Vagina (tissue), 2 donors: ENCODE measurements at places on chromosomes 6 and 20. TPM values are rescaled to one million over a fixed set of nuclear protein-coding genes. Genes with fewer than 3 reads are reported as not detected.

The TSPO2 gene
- not detected for total RNA-seq

The RSPO3 gene
- total RNA-seq, result 14.0 TPM

The SLC12A5 gene
- not detected for total RNA-seq

The ATG5 gene
- total RNA-seq, result 37.1 TPM

The WFDC11 gene
- not detected for total RNA-seq

The SAMD10 gene
- total RNA-seq, result 11.8 TPM

The ENPP5 gene
- total RNA-seq, result 2.5 TPM

The PRELID3B gene
- 73.4 TPM for total RNA-seq

- no peak for DNase-seq
Measured at GRCh38 chr6:112179631-112180030, 74.7 kb downstream of the LAMA4 start.

DNA sequence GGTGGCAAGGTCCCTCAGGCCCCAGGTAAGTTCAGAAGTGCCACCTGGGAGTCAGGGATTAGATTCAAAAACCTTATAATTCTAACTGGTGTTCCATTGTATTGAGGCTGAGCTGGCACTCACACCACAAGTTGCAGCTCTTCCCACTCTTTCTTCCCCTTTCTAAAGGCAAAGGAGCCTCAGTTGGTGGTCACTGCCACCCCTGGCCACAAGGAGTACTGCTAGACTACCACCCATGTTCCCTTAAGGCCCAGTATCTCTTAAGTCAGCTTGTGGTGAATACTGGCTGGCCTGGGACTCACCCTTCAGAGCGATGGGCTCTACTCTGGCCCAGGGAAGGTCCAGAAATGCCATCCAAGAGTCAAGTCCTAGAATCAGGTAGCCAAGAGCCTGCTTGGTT lies 421.1 kb upstream of the KHDRBS2 start:
- DNase-seq, result no peak

DNA sequence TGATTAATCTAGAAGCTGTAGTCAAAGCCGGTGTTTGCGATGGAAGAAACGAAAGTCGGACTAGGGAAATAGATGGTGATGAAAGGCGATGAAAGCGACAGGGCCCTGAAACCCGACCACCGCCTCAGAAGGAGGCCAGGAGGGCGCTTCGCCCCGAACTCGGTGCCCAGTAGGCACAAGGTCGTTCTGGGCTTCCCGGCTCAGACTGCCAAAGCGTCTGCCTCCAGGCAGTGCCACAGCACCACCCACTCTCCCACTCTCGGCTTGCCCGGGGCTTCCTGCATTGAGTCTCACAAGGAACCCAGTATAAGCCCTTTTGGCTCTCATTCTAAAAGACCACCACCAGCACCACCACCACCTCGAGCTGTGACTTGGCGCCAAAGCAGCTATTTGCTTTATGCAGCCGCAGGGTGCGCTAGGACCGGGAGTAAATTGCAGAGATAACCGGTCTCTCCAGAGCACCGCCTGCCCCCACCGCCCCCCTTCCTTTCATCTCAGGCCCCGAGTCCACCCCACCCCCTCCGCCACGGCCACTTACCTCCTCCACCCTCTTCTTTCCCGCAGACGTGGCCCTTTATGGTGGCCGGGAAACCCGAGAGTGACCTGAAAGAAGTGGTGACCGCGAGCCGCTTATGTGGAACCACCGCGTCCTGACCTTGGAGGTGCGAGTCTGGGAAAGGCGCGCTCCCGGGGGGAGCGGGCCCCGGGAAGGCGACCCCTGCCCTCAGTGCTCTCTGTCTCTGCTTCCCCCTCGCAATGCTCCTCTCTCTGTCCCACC lies 2.4 kb downstream of the TCF21 start:
- no peak for DNase-seq

- no peak for DNase-seq
Measured at GRCh38 chr6:25975923-25976560, 13.4 kb downstream of the TRIM38 start.

DNA sequence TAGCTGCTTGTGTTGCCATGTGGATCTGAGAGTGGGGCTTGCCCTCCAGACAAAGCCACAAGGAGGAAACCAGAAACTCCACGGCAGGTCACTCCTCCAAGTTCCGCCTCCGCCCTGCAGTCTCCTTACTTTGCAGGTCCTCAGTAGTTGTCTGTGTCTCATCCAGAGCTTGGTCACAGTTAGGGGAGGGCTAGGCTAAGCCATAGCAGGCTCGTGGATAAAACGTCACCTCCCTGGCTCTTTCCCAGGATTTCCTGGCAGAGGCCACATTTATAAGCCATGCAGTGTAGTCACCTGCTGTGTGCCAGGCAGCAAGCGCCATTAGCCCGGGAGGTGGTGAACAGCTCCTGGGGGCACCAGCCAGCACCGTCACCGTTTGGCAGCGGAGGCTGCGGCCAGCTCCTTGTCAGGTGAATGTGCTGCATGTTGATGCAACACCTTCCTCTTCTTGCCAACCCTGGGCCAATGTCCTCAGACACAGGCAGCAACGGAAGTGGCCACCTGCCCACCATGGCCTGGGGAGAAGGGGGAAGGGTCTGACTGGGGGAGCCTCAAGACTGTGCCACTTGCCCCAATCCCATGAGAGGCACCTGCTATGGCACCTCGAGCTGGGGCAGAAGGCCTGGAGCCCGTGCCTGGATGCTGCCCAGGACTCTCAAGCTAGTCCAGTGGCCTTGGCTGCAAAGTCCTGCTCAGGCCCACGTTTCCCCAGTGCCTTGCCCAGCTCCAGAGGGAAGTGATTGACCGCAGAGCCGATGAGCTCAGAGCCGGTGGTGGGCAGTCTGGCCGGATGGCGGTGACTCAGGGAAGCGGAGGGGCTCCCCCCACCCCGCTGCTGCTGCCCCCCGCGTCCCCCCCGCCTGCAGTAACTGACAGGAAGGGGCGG lies 39.0 kb upstream of the SLCO4A1 start:
- no peak for DNase-seq

DNA sequence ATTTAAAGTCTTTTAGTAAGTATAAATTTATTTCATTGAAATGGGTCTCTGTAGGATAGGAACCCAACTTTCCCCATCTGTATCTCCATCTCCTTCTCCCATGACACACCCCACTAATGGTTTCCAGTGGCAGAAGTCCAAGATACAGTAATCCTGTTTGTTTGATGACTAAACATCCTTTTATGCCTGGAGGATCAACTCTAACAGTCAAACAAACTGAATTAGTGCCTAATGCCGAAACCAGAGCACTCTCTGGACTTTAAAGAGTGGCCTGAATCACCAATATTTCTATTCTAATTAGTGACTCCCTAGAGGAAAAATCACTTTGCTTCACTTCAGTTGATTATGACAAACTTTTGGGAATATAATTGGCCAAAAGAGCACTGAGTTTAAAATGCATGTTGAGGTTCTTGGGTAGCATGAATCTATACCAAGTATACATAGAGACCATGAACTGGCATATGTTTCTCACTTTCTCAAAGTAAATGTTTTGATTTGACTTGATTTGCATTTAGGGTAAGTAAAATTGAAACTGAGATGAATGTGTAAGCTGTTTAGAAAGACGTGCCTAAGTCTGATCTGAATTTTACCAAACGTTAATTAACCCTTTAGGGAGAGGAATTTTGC lies 776.4 kb upstream of the NRSN1 start:
- no peak for DNase-seq

DNA sequence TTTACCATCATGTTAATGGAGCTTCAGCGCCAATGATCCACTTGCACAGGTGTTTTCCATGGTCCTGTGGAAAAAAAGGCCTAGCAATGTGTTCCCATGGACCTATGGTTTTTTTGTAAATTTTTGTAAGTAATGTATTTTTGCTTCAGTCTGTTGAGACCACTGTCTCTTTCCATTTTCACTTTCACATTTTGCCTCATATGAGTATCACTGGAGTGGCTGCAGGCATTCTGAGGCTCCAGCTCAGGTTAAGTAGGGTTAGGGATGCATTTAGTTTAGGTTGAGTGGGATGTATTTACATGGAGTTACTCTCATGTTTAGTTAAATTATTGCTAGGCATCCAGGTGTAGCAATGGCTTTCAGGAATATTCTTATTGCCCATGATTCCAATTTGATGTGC lies 19.2 kb upstream of the LMBRD1 start:
- no peak for DNase-seq

DNA sequence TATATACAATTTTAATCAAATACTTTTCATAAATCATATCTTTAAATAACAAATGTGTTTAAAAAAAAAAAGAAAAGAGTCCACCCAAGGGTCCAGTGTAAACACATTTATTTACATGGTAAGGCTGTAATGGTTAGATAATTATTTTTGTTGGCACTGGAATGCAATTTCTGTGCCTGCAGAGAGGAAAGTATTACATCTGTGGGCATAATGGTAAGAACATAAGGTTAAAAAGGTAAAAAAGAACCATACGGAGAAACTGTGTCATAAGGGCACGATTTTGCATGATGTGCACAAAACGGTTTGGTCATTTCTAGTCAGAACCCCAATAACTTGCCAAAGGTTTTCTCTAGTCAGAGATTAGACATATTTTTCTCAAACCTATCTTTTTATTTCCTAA lies 54.3 kb downstream of the RWDD2A start:
- no peak for DNase-seq

GRCh38 chr20:22878166-22878565 lies 156.9 kb upstream of the SSTR4 start:
- DNase-seq, result no peak

GRCh38 chr6:157173776-157174175 lies 149.5 kb downstream of the TMEM242 start:
- DNase-seq, result no peak

GRCh38 chr6:139522511-139523220 lies 148.2 kb upstream of the CITED2 start:
- DNase-seq, result no peak

DNA sequence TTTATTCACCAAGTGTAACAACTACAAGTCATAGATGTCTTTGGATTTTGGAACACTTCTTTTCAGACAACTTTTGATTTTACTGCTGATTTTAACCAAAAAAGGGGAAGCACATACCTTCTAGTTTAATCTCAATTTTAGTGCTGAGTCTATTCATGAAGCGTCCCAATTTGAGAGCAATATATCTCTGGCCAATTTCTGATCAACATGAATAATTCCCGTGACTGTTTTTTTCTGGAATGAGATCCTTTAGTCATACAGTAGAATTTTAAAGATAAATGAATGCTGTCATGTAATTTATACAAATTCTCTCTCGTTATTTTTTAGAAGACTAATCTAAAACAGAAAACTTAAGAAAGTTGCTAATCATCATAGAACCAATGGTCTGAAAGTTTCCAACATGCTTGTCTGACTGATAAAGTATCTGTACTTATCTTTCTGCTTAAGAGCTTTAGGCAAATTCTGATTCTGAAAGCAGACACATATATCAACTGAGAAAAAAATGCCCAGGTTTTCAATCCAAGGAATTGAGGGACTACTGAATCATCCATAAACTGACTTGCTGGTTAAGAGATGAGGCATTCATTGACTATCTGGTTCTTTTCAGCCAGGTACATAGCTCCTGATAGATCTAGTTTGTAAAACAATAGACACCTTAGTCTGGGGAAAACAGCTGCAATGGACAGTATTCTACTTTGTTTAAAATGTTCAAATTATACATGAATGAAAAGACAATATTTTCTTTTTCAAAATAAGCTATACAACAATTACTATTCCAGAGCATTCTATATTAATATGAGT lies 657.5 kb downstream of the RFPL4B start:
- DNase-seq, result no peak

- no peak for DNase-seq
Measured at GRCh38 chr6:88124925-88125557, 41.1 kb downstream of the CNR1 start.

- DNase-seq, result no peak
Measured at GRCh38 chr6:15630202-15630601, 32.6 kb downstream of the DTNBP1 start.
